ENCODE measurements at places on chromosomes 1 and 21.

DNA sequence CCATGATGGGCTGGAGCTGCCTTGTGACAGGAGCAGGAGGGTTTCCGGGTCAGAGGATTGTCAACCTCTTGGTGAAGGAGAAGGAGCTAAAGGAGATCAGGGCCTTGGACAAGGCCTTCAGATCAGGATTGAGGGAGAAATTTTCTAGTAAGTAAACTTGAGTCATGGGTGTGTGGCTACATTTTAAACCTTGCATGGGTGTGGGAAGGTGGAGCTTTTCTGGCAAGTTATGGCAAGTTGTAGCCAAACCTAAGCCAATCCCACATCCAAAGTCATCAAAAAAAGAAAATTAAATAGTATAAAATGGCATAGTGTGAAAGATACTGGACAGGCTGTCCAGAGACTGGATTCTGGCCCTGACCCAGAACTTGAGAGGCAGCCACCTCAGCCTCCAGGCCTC, 39.8 kb upstream of the HSD3B1 start:
- no peak for DNase-seq

GRCh38 chr1:181390410-181391077, 92.8 kb upstream of the CACNA1E start:
- DNase-seq: no peak

DNA sequence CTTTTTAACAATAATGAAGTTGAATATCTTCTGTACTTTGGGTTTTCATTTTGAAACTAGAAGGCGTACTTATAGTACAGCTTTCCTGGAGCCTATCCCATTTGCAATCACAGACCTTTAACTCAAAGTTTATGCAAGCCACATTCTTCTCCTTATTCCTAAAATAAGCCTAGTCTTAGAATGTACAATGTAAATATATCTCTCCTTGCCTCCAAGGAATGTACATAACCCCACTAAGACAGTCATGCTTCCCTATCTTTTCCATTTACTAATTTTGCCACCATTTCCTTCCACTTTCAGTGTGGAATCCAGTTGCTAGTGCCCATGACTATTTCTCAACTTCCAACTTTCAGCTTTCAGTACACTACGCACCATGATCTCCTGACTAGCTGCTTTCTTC, 327.6 kb downstream of the ST6GALNAC3 start:
- no peak for DNase-seq

DNA sequence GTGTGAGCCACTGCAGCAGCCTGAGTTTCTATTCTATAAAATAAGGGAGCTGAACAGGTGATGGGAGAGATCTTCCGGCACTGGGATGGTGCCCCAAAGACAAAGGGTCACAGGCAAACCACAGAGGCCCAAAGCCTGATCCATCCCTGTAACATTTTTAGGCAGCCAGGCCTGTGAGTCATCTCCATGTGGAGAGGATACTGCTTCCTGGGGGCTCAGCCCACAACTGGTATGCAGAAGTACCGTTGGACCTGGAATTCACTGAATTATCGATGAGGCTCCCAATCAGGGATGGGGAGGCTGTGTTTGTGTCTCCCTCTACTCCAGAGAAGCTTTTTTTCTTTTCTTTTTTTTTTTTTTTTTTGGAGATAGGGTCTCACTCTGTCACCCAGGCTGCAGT, 48.8 kb upstream of the WASF2 start:
- DNase-seq: no peak

GRCh38 chr1:69913977-69914376, 291.4 kb downstream of the LRRC40 start:
- no peak for DNase-seq

GRCh38 chr1:203621559-203622262, 4.9 kb upstream of the ATP2B4 start:
- no peak for DNase-seq

- no peak for DNase-seq
Measured at GRCh38 chr1:27539901-27540861, 50.2 kb upstream of the WASF2 start.

DNA sequence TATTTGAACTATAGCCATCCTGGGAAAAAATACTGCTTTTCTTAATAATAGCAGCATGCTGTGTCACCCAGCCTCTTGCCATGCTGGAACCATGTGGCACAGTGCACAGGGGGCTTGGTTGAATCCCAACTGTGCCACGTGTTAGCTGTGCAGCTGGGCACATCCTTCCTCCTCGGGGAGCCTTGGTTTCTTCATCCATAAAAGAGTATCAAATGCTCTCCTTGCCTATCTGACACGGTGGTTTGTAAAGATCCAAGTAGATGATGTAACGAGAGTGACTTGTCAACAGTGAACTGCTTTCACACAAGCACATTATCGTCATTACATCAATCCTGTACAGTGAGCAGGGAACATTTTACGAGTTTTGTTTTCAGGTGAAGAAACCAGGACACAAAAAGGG, 24.4 kb downstream of the VASH2 start:
- no peak for DNase-seq

DNA sequence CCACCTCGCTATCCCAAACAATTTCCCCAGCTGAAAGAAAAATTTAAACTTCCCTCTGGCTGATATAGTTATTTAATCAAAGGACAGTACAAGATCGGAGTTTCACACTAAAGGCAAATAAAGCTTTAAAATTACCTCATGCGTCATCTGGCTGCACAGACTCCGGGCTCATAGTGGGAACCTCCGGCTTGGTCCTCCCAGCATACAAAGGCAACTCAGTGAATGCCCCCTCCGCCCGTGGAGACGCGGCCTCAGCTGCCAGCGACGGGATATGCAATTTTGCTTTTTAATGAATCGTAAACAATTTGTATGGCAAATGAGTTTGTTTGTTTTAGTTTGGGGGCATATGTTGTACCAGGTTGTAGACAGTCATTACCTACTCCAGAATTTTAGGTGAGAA, 214.6 kb upstream of the NFIA start:
- no peak for DNase-seq

DNA sequence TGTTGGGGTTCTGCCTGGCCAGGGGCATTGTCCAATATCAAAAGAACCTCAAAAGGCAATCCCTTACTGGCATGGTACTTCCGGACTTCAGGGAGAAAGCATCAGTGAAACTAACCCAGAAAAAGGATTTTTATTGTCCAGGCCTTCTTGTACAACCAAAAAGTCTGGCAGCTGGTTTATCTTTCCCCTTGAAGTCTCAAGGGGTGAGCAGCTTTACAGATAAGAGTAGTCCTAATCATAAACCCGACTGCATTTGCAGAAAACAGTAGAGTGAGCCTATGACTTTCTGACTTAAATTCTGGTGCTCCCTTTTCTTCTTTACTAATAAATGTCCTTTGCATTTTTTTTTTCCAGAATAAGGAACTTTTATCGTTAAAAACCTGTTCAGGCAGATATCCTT, 104.0 kb upstream of the CHRM3 start:
- DNase-seq: no peak

DNA sequence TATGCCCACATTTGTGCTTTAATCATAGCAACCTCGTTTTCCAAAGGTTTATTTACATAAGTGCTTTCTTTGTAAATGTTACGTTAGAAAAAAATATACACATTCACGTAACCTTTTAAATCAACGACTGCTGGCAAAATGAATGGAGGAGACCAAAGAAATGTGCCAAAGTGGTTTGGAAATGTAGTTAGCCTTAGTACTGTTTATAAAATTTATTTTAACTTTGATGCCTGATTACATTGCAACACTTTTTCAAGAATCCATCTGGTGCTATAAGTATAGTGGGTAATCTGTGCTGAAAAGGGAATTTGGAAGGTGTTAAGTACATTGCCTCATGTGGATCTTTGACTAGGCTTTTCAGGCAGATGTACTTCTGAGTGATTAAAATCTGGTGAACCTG, 108.9 kb downstream of the IFI44 start:
- no peak for DNase-seq

- DNase-seq: no peak
Measured at GRCh38 chr1:57748719-57749118, 324.9 kb upstream of the DAB1 start.

- DNase-seq: no peak
Measured at GRCh38 chr1:151513626-151514121, 2.5 kb downstream of the CGN start.

GRCh38 chr1:157519451-157519850, 32.9 kb downstream of the FCRL5 start:
- no peak for DNase-seq

DNA sequence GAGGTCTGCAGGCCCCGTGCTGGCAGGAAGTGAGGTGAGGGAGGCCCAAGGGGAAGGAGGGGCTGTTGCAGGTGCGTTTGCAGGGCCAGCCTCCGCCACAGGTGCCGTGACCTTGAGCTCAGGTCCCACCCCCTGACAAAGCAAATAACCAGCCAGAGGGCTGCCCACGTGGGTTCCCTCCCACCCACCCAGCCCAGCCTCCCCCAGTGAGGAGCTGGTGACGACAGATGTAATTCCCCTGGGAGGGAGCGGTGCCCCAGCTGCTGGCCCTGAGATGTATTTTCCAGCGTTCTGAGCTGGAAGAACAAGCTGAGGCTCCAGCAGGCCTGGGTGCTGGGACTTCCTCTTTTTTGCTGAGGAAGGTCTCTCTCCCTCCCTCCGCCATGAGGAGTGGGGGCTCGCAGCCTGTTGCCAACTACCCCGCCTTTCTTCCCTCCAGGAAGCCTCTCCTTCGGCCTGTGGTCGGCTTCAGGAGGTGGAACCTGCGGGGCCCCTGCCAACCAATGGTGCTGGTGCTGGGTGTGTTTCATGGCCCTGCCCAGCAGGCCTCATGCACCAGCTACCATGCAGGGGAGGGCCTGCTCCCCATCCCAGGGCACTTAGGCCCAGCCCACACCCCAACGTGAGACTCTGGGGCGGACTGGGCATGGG, 153.2 kb downstream of the PRDM16 start:
- peak; percentile 36 for DNase-seq

DNA sequence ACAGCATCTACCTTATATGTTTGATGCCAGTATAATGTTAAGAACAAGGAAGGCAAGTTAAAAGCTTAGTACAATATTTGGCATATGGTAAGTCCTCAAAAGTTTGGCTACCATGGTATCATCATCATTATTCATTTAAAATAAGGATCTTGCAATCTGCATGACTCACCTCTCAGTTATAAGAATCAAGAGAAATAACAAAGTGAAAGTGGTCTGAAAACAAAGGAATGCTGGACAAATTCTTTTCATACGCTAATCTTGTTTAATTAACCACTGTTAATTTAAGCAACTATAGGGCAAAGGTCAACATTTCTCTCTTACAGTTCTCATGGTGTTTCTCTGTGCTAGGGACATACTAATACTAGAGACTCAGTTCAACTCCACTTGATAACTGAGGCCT, 13.0 kb upstream of the CLDN19 start:
- DNase-seq: no peak

- no peak for DNase-seq
Measured at GRCh38 chr1:27227765-27228164, 6.7 kb upstream of the WDTC1 start.

DNA sequence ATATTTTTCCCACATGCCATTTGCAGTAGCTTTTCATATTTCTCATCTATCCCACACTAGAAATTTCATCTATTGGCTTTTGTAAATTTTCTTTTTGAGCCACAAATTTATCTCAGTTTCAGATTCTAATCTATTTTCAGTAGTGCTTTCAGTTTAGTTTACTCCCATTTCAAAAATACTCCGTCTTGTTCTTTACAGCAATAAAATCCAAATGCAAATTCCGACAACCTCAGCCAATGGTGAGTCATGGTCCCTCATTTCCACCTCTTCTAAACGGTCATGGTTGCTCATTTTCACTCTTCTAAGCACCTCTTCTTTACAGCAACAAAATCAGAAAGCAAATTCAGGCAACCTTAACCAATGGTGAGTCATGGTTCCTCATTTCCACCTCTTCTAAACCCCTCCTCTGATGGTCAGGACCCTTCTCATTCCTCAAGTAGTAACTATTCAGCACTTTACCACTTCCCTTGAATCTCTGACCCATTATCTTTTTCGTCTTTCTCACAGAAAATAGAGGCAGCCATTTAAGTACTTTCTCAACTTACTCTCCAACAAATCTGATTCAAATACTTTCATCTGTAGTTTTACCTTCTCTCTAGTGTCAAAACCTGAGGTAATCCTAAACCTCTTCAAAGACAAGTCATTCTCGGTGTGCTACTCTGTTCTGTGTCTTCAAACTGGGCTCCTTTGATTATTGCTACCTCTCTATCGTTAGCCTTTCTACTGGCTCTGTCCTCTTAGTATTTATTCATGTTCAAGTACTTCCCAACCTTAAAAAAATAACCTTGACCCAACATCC, 34.4 kb downstream of the C21orf91 start:
- no peak for DNase-seq

GRCh38 chr1:184022668-184023067, 14.9 kb downstream of the COLGALT2 start:
- no peak for DNase-seq

GRCh38 chr1:165153182-165153581, 203.3 kb downstream of the LMX1A start:
- no peak for DNase-seq

GRCh38 chr1:201080135-201080534, 32.1 kb downstream of the CACNA1S start:
- no peak for DNase-seq

- DNase-seq: no peak
Measured at GRCh38 chr1:221087919-221088318, 208.7 kb downstream of the HLX start.

- DNase-seq: no peak
Measured at GRCh38 chr1:229162825-229163515, 107.9 kb upstream of the RAB4A start.

- DNase-seq: no peak
Measured at GRCh38 chr21:35603494-35603893, 456.8 kb downstream of the SETD4 start.

DNA sequence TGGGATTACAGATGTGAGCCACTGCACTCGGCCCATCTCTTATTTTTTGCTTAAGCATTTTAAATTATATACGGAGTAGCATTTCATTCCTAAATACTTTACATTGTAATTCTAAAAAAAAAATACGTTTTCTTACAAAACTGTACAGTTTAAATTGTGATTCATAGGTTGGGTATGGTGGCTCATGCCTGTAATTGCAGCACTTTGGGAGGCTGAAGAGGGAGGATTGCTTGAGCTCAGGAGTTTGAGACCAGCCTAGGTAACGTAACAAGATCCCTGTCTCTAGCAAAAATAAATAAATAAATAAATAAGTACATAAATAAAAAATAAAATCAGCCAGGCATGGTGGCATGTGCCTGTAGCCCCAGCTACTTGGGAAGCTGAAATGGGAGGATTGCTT, 24.6 kb downstream of the TBCE start:
- no peak for DNase-seq

- no peak for DNase-seq
Measured at GRCh38 chr1:162003830-162004215, 19.8 kb downstream of the OLFML2B start.

DNA sequence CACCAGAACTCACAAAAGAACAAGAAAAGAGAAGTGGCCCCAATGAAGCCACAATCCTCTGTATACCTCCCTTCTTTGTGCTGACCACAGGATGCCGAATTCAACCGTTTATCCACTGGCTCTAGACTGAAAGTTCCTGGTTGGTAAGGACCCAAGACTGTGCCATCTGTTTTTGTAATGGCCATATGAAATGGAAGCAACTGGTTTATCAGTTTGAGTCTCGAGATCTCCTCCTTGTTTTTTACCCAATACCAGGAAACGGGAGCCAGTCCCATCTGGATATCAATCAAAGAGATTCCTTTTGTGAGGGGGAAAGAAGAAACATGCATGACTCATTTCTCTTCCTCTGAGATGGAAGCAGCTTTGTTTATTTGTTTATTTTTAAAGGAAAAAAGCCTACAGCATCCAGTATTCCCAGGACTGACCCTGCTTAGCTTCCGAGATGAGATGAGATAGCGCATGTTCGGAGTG, 32.4 kb upstream of the ZNF124 start:
- no peak for DNase-seq
